AG04449 (cell line): ENCODE measurements at places on chromosomes 2 and 18.

GRCh38 chr18:7566567-7567473, at the start of gene PTPRM:
Gene PTPRM, plus strand, starts transcription at chr18:7567316. Its CDS starts 503 bp downstream, at chr18:7567819.
- DNase-seq, result no peak

- no peak for DNase-seq
Observed at GRCh38 chr2:218010140-218010983, 7.6 kb upstream of the TNS1 start.

- DNase-seq, result no peak
Observed at GRCh38 chr2:222134654-222135053, 164.1 kb downstream of the PAX3 start.

- no peak for DNase-seq
Observed at GRCh38 chr2:180516232-180516631, 464.2 kb upstream of the UBE2E3 start.

DNA sequence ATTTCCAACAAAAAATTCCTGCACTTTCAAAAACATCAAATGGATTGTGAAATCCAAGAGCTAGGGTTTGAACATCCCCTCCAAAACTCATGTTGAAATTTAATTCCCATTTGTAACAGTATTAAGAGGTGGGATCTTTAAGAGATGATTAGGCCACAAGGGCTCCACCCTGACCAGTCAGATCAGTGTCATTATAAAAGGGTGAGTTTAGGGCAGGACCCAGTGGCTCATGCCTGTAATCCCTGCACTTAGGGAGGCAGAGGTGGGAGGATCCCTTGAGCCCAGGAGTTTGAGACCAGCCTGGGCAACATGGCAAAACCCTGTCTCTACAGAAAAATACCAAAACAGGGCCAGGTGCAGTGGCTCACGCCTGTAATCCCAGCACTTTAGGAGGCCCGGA, 8.9 kb downstream of the GTF3C2 start:
- DNase-seq, result no peak

DNA sequence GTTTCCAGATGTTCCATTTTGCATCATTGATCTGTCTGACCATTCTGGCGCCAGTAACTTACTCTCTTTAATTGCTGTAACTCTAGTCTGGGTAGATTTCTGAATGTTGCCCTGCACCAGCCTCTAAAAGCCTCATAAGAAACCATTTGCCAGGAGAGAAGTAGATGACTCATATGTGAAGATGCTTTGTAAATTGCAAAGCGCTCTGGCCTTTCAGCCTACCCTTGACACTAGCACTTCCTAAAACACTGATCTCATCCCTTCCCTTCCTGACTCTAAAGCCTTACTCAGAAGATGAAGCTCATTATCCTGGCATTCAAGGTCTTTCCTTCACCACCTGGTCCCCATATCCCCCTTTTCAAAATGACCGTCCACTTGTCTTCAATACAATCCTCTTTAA, 193.2 kb upstream of the MEX3C start:
- DNase-seq, result no peak

- no peak for DNase-seq
Observed at GRCh38 chr2:37489041-37489456, 144.6 kb downstream of the QPCT start.

DNA sequence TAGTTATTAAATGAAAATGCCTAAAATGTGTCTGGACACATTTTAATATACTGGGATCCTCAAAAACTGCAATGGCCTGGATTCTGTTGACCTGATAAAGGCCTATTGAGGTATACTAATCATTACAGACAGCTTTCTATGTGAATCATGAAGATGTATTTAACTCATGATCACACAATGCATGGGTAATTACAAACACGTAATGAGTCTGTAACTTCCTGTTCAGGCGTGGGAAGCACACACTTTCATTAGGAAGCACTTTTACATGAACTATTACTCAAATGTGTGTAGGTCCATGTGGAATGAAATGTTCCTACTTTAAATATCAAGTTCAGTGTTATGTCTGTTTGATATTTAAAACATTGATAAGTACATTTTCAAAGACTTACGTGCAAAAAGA, 108.7 kb downstream of the NCKAP5 start:
- DNase-seq, result no peak

DNA sequence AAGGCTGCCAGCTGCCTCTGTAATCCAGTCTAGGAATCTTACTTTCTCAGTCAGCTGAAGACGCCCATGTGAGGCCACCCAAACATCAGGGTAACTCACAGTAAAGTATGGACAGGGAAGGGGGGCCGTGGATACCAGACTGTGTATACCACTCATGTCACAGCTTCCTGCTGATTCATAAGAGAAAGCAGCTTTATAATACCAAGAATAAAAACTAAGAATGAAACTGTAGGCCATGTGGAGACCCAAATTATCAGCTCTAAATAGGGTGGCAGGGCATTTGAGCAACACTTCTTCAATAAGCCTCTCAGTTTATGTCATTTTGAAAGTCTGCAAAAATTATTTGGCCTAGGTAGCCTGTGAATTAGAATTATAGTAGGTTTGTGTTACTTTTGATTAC, 115.0 kb upstream of the CDCA7 start:
- no peak for DNase-seq

GRCh38 chr18:58991167-58991798, 126.6 kb downstream of the ZNF532 start:
- no peak for DNase-seq

DNA sequence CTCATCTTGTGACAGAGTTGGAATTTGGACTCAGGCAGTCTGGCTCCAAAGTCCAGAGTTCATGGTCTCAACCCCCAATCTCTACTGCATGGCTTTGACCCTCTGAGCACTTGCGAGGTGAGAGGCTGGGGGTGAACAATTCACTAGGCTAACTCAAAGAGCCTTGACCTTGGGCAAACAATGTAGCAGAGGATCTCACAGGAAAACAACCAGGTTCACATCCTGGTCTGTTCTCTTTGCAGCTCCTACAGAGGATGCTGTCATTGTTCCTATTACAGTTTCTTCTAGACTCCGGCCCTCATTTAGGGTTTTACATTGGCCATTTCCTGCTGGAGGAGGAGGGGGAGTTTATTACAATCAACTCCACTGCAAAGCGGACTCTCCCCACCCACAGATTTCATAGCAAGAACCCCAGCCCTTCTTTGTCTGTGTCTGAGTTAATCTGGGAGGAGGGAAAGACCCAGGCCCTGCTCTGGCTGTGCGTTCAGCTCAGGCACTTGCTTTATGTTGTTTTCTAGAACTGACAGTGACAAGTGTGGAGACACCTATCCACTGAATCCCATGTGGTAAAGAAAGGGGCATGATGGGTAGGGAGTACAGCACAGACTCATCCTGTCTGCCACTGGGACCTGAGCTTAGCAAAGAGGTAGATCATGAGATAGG, 101.6 kb downstream of the LBH start:
- no peak for DNase-seq

DNA sequence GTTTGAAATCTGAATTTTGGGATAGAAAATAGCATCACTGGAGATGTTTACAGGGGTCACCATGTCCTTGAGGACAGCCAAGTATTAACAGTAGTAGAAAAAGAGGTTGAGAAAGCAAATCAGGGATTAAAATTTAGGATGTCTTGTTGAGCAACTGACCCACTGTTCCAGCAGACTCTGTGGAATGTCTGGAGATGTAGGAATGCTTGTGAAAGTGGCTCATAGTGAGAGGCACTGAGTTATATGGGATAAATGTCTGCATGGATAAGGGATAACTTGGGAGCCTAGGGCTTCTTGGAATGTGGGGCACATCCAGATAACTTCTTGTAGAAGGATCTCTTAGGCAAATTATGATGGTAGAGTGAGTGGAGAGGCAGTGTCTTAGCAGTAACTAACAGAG, 495.0 kb downstream of the TMX3 start:
- peak; percentile 78 for DNase-seq

GRCh38 chr2:148552675-148553331, 91.7 kb upstream of the EPC2 start:
- no peak for DNase-seq

- DNase-seq, result no peak
Observed at GRCh38 chr18:76754351-76754750, 68.0 kb upstream of the ZNF236 start.

GRCh38 chr2:38720613-38721241, 30.4 kb downstream of the SRSF7 start:
- DNase-seq, result peak; percentile 59

DNA sequence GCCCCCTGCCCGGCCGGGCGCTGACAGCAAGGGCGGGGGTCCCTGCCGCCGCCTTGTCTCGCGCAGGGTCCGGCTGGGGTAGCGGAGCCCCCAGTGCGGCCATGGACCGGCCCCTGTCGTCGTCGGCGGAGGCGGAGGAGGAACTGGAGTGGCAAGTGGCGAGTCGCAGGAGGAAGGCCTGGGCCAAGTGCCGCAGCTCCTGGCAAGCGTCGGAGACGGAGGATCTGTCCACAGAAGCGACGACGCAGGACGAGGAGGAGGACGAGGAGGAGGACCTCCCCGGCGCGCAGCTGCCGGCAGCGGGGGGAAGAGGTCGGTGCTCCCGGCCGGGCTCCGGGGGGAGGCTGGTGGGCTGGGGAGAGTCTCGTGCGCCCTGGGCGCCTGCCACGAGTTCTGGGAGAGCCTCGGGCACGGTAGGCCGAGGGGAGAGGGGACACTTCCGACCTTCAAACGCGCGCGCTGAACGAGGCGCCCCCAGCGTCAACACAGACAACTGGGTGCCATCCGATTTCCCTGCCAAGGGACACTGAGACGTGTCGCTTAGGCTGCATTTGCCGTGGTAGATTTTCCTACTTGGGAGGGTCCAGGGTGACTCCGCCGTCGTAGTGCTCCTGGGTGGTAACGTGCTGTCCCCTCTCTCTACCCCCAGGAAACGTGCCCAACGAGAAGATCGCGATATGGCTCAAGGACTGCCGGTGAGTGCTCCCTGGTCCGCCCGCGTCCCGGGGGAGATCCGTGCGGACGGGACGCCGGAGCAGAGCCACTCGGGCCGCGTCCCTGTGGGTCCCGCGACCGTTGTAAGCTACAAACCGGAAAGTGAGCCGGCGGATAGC, 652 bp downstream of the ITPRID2 start:
- DNase-seq, result no peak

DNA sequence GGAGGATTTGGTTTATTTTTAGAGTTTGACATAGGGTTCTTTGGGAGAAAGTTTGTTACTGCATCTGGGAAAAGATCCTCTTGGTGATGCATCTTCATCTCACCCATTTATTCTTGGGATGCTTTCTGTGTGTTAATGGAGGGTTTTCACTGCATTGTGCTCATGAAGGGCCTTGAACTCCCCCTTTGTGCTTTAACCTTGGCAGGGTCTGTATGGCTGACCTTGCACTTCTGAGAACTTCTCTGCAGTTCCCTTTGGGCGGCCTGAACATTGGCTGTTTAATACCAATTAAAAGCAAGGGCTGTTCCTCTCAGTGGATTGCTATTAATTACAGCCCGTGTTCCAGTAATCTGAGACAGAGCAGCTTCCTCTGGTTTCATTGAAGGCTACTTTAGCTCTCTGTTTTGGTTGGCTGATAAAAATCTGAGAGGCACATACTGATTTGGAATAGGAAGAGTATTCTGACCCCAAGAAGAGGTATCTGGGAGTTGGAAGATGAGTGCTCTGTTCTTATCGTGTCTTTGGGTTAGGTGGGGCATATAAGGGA, 37.5 kb downstream of the FMNL2 start:
- no peak for DNase-seq

DNA sequence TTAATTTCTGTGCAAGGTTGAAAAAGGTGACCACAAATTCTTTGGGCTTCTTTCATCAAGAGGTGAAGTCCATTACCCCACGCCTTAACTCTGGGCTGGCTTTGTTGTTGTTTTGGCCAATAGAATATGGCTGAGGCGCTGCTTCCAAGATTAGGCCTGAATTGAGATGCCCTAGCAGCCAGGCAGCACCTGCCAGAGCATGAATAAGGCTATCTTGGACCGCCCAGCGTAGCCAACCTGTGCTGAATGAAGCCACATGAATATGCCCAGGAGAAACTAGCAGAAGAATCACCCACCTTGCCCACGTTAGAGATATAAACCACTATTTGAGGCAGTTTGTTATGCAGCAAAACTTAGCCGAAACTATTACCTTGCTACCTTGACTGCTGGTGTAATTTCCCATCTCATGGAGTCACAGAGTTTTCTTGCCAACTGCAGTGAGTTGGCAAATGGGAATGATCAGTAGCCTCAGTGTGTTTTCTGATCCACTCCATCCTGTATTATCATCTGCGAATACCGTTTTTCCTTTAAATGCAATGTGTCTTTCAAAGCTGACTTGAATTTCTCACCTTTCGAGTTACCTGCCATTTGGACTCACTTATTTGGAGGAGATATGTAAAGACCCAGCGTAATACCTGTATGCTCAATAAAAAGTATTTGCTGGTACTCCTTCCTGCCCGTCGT, 679 bp downstream of the TSGA10 start:
- DNase-seq, result no peak

DNA sequence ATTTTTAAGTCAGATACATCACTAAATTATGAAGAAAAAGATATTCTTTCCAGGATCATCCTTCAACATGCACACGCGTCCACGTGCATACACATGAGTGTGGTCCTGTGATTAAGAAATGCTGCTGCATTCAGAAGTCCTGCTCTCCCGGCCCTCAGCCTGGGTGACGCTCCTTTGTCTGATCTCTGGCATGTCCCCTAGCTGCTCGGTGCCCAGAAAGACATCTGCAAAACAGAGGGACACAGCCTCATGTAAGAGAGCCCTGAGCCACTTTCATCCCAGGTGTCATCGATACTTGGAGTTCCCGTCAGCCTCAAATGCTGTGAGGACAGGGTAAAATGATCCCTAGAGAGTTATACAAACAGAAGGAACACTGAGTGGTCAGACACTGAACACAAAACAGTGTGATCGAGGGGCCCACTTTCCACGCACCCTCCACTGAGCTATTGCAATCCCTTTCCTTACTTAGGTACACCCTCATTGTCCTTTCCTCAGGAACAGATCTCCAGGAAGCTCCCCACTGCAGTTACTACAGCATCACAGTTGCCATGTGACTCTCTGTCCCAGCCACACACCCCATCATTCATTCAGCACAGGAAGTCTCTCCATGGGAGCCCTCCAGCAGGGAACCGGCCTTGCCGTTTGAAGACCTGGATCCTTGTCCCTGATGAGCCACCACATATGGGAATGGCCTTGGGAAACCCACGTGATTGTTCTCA, 32.1 kb downstream of the CRACDL start:
- no peak for DNase-seq

GRCh38 chr2:169050476-169051240, 18.7 kb upstream of the DHRS9 start:
- DNase-seq, result no peak

DNA sequence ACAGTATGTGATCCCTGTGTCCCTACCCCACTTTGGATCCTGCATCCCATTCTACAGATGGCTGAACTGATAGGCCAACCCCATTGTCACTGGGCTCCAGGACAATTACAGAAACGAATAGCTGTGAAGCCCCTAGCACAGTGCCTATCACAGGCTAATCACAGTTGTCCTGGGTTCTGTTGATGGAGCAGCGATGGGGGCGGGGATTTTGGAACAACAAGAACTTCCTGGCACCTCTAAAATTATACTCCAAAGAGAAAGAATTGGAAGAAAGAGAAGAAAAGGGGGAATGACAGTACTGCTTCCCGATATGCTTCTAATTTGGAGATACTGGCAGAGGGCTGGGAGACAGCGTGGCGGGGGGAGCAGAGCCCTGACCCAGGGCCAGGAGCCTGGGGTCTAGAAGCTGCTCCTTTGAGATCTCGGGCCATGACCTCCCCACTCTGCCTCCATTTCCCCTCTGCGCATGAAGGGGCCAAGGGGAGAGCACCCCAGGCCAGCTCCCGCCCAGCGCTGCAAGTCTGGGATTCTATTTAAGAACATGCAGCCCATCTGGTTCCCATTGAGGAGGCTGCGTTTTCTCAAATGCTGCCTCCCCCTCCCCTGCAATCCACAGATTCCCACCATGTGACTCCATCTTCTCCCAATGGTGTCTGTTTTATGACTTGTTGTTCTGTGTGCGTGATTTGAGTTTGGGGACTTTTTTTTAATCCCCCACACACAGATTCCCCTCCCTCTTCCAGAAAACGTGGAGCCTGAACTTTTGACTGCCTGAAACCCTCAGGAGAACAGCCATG, 202.7 kb downstream of the CYP26B1 start:
- no peak for DNase-seq
